NCI-H187 treated with DMSO at 0.1 percent for 48 hours (cell line): ENCODE measurements at places on chromosomes 1 and 21.

GRCh38 chr1:227621211-227621610, 57.9 kb downstream of the ZNF678 start:
- DNase-seq: no peak

DNA sequence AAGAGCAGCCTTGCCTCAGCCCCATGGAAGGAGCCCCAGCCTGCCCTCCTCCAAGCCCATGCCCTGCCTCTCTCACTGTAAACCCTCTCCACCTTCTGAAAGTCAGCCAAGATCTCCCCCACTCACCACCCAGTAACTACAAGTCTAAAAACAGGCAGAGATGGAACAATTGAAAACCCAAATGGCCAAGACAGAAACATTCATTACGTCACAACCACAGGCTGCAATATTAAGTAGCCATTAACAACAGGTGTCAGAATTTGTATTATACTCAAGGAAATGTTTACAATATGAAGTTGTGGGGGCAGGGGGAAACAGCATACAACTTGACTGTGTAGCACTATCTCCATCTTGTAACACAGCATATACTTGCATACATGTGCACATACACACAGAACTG, 2.4 kb downstream of the IRF6 start:
- DNase-seq: no peak

DNA sequence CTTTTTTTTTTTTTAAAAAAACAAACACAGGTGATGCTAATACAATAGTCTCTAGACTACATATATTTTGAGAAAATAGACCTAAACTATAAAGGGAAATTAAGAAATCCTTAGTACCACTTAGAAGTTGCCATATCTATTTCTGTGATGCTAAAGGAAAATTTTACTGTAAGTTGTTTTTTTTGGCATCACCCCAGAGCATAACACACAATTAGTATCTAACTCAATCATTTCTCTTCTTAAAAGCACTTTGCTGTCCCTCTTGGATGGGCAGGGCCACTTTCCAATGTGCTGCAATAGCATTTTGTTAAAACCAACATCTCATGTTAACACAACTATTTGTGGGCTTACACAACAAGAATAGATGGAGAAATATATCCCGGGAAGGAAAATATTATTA, 91.9 kb downstream of the GABPA start:
- DNase-seq: no peak

DNA sequence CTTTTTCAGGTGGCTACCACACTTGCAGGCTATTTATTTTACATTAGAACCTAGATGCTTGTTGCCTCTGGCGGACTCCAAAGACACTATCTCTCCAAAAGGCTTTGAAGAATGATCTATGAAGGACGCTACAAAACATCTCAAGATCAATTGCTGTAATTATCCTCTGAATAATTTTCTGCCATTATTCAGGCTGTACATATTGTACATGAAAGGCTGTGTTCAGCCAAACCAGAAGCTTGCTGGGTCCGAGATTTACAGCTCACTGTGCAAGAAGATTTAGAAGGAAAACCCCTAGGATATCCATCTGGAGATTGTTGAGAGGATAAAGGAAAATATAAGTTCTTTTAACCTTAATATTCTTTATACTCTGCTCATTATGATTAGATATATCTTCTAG, 523.6 kb upstream of the PLXNA2 start:
- DNase-seq: no peak

DNA sequence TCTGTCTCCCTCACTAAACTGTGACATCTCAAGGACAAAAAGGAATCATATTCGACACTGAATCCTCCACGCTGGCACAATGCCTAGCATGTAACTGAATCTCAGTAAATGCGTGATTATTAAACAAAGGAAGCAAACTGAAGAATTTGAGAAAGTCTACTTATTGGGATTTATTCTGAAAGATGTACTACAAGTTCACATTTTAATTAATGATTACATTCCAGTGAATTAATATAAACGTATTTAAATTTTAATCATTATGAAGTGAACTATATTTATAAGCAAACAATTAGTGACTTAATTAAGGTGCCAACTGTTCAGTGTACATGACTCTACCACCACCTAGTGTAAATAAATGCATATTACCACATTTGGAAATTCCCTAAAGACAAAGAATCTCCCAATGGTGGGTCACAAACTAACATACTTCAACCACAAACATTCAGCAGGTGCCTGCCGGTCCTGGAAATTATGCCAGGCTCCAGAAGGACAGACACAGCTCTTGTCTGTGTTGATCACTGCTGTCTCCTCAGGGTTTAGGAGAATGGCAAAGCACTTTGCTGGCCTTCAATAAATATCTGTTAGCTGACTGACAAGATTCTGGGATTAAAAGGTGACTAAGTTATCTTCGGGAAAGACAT, 56.3 kb downstream of the SMYD3 start:
- DNase-seq: no peak

- no peak for DNase-seq
Observed at GRCh38 chr1:68149907-68150306, 82.4 kb downstream of the WLS start.

- no peak for DNase-seq
Observed at GRCh38 chr1:165580931-165581871, 37.4 kb downstream of the LRRC52 start.

- no peak for DNase-seq
Observed at GRCh38 chr1:189550498-189550897, 927.2 kb downstream of the BRINP3 start.
